ENCODE measurements at places on chromosomes 12 and 14.
A peak's percentile ranks its signal among the peaks of the same experiment; 100 is the strongest.

- DNase-seq, result no peak
Observed at GRCh38 chr12:116390401-116391335, 113.2 kb upstream of the MED13L start.

GRCh38 chr12:49296836-49297694 lies 2.1 kb downstream of the PRPH start:
- DNase-seq, result no peak

- no peak for DNase-seq
Observed at GRCh38 chr12:74602881-74603672, 65.4 kb downstream of the ATXN7L3B start.

DNA sequence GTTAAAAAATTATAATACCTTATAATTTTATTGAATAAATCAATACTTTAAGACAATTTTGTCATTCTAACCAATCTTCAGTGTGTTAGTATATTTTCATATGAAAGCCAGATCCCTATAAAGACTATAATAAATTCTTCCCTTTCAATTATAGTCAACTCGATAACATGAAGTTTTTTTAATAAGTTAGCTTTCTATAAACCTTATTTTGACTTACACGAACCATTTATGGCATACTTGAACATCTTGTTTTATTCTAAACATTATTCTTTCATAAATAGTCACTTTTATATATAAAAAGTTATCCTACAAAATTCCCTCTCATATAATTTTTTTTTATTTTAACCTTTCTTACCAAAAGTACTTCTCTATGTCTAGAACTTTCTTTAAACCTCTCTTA lies 1002.3 kb downstream of the TMEM121 start:
- DNase-seq, result no peak

GRCh38 chr12:60977966-60978365 lies 1282.2 kb upstream of the USP15 start:
- no peak for DNase-seq

DNA sequence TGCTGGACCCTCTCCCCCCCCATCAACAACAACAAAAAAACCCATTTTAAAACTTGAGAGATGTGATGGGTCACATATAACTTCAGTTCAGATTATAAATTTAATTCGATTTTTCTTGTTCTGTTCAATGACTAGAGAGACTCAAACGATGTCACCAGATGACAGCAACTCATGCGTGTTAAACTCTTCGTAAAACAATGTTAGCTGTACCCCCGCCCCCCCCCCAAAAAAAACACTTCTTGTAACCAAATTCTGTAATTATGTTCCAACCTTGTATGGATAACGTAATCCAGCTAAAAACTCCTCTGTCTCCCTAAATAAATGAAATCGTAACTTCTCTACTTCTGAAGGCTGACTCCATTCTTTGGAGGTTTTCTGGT lies 614 bp upstream of the NACA start:
- DNase-seq, result no peak

DNA sequence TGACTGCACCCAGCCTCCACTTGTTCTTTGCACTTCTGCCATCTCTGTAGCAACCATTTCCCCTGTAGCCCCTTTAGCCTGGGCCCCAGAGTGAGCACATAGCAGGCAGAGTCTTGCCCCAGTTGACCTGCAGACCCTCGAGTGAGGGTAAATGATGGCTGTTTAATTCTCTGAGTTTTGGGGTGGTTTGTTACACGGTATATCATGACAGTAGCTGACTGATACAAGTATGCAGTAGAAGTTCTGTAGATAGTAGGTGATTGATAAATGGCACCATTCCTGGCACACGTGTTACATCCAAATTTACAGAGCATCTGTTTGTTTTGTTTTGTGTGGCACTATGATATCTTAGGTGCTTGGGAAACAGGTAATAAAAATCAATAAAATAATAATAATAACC lies 32.4 kb downstream of the CALM1 start:
- no peak for DNase-seq

DNA sequence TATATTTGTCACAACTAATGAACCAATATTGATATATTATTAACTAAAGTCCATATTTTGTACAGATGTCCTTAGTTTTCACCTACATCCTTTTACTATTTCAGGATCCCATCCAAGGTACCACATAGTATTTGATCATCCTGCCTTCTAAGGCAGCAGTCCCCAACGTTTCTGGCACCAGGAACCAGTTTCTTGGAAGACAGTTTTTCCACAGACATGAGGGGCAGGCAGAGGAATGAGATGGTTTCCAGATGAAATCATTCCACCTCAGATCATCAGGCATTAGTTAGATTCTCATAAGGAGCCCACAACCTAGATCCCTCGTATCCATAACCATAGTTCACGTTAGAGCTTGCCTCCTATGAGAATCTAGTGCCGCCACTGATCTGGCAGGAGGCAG lies 82.8 kb upstream of the BCL2L14 start:
- DNase-seq, result no peak

- peak; percentile 7 for DNase-seq
Observed at GRCh38 chr14:86654558-86655184, 1124.7 kb downstream of the FLRT2 start.

DNA sequence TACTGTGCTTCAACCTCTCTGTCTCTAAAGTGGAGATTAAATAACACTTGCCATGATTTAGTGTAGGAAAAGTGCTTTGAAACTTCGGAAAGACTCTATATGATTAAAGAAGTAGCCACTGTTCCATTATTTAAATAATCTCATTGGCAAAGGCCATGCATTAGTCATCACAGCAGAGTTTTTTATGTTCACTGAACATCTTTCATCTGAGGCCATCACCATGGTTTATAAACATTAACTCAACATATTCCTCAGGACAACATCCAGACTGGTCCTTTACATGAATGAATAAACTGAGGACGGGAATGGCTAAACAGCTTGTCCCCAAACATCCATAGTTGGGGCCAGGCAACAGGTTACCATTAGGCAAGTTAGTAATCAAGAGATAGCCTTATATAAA lies 124.6 kb upstream of the FRMD6 start:
- DNase-seq, result no peak

GRCh38 chr14:100386121-100386520 lies 63.0 kb downstream of the SLC25A47 start:
- no peak for DNase-seq

DNA sequence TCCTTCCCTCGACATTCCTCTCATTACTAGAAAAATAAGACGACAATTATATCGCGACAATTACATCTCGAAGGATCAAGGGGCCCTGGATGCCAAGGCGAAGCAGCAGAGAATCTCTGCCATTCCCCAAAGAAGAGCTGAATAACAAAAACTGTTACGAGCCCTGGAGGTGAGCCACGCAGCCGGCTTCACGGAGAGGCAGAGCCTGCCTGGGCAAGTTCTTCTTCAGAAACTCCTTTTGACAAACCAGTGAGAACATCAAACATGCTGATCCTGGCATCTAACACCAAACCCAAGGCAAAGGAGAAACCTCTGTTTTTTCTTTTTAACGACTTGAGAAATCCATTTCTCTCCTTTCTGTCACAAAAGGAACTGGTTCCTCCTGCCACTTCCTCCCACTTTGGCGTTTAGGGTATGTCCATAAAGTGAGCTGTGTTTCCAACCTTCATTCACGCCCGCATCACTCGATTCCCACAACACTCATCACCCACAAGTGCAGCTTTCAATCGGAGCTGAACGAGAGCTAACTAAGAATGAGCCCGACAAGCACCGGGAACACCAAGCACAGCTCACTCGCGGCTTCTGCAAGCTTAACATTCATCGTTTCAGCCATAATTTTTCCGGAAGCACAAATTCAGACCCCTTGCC lies 21.5 kb downstream of the CCDC88C start:
- no peak for DNase-seq

- no peak for DNase-seq
Observed at GRCh38 chr12:64663015-64663414, 52.7 kb downstream of the RASSF3 start.

- DNase-seq, result no peak
Observed at GRCh38 chr12:6605421-6606330, 1.5 kb downstream of the CHD4 start.

GRCh38 chr12:98180603-98181002 lies 334.8 kb upstream of the TMPO start:
- DNase-seq, result no peak

GRCh38 chr12:52181746-52182145 lies 10.1 kb downstream of the KRT80 start:
- DNase-seq, result no peak

- DNase-seq, result no peak
Observed at GRCh38 chr12:86683568-86684304, 427.5 kb upstream of the MGAT4C start.

GRCh38 chr12:22641353-22642053 lies 16.5 kb downstream of the ETNK1 start:
- no peak for DNase-seq

DNA sequence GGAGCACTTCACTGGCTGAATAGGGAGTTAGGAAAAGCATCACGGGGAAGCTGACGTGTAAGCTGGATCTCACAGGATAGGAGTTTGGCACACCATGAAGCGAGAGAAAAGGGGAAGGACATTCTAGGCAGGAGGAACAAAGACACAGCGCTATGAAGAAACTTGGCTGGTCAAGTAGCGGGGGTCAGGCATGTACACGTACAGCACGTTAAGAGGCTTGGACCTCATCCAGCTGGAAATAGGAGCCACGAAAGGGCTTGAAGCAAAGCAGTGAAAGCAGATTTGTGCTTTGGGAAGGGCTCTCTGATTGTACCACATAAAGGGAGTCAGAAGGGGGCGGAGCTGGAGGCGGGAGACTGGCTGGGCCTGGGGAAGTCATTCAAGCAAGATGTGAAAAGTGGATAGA lies 19.6 kb upstream of the GALNT8 start:
- DNase-seq, result no peak

DNA sequence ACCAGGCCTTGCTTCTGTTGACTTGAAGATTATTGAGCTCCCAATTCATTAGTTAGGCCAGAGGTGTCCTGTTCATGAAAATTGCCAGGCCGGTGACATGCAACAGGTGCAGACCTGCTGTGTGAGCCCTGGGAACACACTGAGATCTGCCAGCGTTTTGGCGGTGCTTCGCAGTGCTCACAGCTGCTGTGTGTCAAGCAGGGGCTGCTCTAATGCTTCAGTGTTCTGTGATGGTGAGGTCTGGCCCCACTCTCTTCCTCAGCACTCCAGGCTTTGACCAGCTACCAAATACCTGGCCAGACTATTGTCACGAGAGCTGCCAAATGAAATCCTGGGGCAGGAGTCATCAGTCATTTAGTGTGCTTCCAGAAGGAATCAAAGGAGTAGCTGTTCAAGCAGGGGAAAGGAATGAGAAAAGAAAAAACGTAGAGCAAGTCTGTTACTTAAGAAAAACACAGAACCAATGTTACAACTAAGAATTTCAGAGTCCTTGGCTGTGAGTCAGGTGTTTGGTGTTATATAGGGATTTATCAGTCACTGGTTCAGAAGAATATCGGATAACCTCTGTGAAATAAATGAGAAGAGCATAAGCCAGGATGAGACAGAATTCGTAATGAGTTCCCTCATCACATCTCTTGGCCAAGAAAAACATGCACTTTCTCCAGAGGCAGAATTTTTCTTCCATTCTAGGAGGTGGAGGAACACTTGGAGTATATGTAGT lies 150.8 kb downstream of the FBXL14 start:
- DNase-seq, result no peak

- DNase-seq, result no peak
Observed at GRCh38 chr12:83044736-83045135, 358.0 kb downstream of the TMTC2 start.
